ENCODE measurements at places on chromosomes 5 and 9.
A peak's percentile ranks its signal among the peaks of the same experiment; 100 is the strongest.

- no peak for DNase-seq
Observed at GRCh38 chr5:64831996-64832395, 63.3 kb downstream of the CWC27 start.

GRCh38 chr9:13588151-13589033 is 308.9 kb upstream of the MPDZ start:
- DNase-seq, result no peak

- DNase-seq, result no peak
Observed at GRCh38 chr5:143582869-143583268, 179.4 kb upstream of the NR3C1 start.

GRCh38 chr5:181120306-181120705 is 10.7 kb downstream of the OR2V1 start:
- DNase-seq, result no peak

- no peak for DNase-seq
Observed at GRCh38 chr5:147481874-147482705, 27.8 kb downstream of the DPYSL3 start.

DNA sequence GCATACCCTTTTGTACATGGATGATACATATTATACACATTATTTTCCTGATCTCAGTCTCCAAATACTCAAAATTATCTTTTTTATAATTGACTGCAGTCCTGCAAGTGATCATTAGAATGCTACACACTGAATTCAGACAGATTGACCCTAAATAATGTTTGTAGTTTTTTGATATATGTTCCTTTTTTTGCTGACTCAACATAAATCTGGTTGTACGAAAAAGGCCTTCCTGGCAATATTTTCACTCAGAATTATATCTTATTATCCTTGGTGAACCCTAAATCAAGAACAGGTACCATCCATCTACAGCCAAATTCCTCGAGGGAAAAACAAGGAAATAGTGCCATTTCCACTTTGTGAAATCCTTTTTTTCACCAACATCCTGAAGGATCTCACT is 105.6 kb upstream of the RASGRF2 start:
- no peak for DNase-seq

DNA sequence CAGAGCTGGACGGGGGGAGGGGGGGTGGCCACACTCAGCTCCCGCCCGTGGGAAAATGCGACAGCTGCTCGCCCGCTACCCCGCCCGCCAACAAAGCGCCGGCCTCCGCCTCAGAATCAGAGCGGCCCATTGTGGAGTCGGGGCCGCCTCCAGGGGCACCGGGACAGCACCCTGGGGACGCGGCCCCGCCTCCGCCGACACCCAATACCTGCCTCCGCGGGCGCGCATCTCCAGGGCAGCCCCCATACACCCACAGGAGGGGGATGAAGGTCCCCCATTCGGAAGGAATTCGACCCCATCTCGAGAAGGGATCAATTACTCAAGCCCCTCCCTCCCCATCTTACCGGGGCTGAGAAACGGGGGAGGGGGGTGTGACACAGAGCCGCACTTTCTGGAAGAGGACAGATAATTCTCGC is 1.3 kb downstream of the NOTCH1 start:
- DNase-seq, result no peak

DNA sequence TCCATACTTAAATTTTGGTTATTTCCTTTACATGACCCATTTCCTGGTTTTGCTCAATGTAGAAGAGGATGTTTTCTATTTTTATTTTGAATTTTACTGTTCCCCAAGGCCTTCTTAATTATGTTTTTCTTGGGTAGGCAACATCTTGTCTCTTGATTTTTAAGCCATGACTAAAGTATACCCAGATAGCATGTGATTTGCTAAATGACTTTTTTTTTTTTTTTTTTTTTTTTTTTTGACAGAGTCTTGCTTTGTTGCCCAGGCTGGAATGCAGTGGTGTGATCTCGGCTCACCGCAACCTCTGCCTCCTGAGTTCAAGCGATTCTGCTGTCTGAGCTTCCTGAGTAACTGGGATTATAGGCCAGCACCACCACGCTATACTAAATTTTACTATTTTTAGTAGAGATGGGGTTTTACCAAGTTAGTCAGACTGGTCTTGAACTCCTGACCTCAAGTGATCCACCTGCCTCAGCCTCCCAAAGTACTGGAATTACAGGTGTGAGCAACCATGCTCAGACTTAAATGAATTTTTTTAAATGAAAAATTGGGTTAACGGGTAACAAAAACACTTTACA is 198.6 kb upstream of the DAB2 start:
- no peak for DNase-seq

- no peak for DNase-seq
Observed at GRCh38 chr5:178113841-178114324, 551 bp downstream of the N4BP3 start.

DNA sequence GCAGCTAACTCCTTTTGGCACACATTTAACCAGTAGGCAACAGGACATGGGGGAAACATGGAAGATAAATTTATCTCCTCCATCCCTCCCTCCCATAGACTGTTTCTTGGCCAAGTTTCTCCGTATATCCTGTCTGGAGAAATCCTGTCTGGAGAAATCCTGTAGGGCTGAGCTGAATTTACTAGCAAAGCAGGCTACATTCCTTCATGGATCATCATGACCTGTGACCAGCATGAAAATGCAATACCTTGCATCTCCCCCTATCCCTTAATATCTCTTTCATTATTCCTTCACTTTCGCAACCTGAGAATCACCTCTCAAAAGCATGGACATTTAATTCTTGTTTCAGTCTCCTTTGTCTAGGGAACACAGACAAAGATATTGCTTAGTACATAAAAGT is 379.1 kb downstream of the PSAT1 start:
- DNase-seq, result no peak

- no peak for DNase-seq
Observed at GRCh38 chr9:121274851-121275250, 6.9 kb downstream of the GSN start.

DNA sequence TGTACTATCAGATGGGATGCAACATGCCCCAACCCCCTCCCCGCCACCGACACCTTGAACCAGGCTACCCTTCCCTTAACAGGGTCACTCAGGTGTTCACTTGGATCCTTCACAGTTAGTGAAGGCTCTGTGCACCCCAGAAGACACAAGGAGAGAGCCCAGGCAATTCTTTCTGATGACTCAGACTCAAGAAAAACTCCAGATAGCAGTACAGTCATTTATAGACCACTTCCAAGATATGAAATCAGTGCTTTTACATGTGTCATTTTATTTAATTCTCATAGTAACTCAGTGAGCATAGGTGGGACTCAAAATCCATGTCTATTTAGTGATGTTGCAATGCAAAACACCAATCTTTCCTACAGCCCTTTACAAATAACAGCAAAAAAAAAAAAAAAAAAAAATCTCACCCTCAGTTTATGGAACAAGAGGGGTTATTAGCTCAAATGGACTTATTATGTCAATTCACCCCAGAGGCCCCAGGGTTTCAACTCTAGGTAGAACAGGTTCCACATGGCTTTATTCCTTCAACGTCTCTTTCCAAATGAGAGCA is 71.9 kb downstream of the FOXD1 start:
- DNase-seq, result no peak

DNA sequence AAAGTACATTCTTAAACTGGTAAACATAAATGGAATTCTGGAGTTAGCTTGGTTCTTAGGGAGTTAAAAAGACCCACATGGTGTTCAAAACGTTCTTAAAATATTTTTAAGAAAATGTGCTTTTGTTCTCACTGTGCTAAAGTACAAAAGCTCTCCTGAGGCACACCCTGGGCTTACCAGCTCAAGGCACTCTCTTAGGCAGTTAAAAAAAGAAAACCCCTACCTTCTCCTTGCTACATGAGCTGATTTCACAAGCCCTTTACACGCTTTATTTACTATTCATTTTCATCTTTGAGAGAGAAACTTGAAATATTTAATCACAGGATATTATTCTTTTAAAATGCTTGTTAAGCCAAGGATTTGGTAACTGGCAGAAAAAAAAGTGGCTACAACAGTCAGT is 723.3 kb upstream of the GRAMD2B start:
- no peak for DNase-seq

- DNase-seq, result no peak
Observed at GRCh38 chr5:68403301-68403700, 187.7 kb downstream of the PIK3R1 start.

GRCh38 chr5:138018849-138019248 is 14.0 kb downstream of the FAM13B start:
- DNase-seq, result no peak

DNA sequence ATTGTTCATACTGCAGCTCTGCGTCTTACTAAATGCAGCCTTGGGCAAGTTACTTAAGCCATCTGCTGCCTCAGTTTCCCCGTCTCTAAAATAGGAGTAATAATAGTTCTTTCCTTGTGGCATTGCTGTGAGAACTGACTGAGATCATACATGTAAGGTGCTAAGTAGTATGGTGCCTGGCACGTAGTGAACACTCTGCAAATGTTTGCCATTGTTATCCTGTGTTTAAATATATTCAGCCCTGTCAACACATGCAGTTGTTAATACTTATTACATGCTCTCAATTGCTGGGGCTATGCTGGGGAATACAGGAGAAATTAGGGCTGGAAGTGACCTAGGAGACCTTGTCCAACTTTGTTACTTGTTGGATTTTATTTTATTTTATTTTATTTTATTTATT is 105.2 kb upstream of the RAI14 start:
- no peak for DNase-seq

- no peak for DNase-seq
Observed at GRCh38 chr9:82031538-82032280, 43.1 kb downstream of the SPATA31D1 start.

- DNase-seq, result peak; percentile 36
Observed at GRCh38 chr9:98848450-98849149, 41.1 kb downstream of the GALNT12 start.

DNA sequence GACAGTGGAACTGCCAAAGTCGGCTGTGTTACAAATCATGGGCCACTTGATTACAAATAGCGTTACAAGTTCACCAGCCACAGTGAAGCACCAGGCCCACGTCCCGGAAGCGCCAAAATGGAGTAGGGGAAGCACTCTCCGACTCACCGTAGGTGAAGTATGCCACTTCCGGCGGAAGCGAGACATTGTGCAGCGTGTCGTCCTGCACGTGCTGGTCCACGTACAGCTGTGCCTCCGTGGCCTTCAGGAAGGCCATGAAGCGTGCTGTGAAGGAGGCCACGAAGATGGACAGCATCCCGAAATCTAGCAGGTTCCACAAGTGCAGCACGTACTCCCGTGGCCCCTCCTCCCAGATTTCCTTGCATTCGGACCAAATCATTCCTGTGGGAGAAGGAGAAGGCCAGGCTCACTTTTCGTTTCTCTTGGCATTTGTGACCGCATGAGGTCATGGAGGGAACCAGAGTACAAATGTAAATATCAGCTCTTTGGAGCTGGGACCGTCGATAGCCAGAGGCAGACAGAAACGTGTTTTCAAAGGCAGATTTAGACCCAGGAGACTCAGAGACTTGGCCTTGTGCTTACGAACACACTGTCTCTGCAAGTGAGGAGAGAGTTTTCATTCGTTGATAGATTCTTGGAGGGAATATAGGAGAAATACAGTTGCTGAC is 58.7 kb upstream of the SMIM32 start:
- DNase-seq, result no peak

- no peak for DNase-seq
Observed at GRCh38 chr9:104923289-104923688, 4.7 kb downstream of the ABCA1 start.

DNA sequence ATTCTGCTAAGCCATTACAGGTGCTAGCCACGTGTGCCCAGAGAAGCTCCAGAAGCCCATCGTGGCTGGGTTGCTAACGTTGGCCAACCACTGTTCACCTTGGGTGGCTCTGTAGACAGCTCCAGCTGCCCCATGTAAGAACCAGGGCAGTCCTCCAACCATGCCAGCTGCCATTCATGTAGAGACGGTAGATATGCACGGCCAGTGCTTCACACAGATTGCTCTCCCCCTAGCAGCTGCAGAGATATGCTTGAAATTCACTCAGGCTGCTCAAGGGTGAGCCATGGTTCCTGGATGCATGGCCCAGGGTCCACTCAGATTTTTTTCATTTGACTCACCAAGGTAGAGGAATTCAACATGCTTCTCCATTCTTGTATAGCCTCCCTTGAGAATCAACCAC is 31.0 kb downstream of the GADD45G start:
- no peak for DNase-seq

DNA sequence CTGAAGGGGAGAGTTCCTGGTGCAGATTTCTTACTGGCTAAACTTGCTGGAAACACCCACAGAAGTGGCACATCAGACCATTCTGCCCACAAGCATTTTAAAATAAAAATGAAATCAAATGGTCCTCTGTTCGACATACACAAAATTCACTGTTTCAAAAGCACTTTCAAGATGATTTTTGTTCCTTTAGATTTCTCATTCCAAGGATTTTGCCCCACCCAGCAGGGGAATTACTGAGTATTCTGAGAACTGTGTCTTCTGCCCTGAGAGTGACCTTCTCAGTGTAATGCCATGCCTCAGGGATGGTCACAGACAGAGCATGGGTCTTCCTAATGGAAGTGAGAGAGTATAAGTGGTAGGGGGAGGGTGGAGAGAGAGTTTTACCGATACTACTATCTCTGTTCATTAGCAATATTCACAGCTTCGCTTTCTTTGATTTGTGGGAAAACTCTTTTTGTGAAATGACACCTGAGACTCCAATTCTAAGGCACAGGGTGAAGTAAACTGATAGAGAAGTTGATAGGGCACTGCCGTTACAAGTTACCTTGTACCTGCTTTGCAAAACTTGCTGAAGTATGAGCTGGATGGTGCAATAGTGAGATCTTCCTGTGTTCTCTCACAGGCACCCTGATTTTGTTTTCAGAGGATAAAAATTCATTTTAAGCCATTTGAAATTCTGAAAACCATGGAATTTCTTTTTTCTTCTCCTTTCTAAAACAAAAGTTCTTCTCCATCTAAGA is 95.8 kb upstream of the CD180 start:
- no peak for DNase-seq

GRCh38 chr5:172878933-172879752 is 45.1 kb downstream of the ERGIC1 start:
- no peak for DNase-seq

DNA sequence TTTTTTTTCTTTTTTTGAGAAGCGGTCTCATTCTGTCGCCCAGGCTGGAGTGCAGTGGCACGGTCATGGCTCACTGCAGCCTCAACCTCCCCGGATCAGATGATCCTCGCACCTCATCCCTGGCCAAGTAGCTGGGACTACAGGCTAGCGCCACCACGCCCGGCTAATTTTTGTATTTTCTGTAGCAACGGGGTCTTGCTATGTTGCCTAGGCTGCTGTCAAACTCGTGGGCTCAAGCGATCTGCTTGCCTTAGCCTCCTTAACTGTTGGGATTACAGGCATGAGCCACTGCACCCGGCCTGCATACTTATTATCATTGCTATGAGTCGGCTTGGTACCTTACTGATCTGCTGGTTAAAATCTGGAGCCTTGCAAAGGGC is 790 bp upstream of the IARS1 start:
- DNase-seq, result no peak

Measured in central memory CD8-positive, alpha-beta T cell (primary cell).